ENCODE measurements at places on chromosomes 1 and 21. TPM values are rescaled to one million over a fixed set of nuclear protein-coding genes. Genes with fewer than 3 reads are reported as not detected.
A peak's percentile ranks its signal among the peaks of the same experiment; 100 is the strongest.

DNA sequence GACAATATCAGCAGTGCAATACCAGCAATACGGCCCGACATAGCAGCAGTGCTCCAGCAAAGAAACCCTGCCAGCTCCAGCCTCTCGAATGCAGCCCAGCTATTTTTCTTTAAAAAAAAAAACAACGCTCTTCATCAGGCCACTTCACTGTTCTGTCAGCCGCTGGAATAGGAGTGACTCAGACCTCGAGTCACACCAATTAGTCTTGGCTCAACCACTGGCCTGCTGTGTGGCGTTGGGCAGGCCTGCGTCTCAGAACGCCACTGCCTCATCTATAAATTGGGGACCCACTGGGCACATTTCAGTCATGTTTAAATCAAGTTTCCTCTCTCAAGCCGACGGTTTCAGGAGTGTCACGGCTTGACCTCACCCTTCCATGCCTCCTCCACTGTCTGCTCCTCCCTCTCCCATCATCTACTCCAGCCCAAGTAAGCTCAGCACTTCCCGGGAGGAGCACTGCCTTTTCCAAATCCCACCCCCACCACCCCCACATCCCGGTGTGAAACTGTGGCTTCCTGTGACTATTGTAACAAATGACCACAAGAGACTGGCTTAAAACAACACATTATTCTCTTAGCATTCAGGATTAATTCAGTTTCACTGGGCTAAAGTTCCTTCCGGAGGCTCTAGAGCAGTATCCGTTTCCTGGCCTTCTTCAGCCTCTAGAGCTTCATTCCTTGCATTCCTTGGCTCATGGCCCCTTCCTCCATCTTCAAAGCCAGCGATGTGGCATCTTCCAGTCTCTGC, 71.9 kb upstream of the EFHD2 start:
- DNase-seq = no peak

DNA sequence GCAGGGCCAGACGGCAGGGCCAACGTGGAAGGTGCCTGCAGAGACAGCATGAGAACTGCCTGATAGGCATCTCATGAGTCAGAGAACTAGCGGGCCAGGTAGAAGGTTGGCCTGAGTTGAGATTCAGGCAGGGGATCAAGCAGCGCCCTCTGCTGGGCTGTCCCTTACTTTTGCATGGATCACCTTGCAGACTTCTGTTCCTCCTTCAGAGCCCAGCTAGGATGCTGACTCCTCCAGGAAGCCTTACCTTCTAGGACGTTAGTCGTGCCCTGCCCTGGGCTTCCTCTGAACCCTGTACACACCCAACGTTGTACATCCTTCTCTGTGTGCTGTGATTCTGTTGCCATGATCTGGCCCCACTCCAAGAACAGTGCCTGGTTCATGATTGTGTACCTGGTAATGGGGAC, 231.3 kb upstream of the VAMP3 start:
- DNase-seq = peak; percentile 88

- peak; percentile 10 for DNase-seq
These were observed 2.5 kb upstream of the TTLL10 start for GRCh38 chr1:1171161-1171545.

GRCh38 chr1:59098655-59099054, 198.2 kb upstream of the FGGY start:
- DNase-seq = no peak

- no peak for DNase-seq
These were observed 7.5 kb downstream of the LRRC8C start for GRCh38 chr1:89640440-89640839.

GRCh38 chr1:206507284-206508129, at the start of gene RASSF5:
RASSF5 (plus strand) TSS chr1:206507531; CDS start chr1:206507603, 72 bp downstream.
- DNase-seq = peak; percentile 87

DNA sequence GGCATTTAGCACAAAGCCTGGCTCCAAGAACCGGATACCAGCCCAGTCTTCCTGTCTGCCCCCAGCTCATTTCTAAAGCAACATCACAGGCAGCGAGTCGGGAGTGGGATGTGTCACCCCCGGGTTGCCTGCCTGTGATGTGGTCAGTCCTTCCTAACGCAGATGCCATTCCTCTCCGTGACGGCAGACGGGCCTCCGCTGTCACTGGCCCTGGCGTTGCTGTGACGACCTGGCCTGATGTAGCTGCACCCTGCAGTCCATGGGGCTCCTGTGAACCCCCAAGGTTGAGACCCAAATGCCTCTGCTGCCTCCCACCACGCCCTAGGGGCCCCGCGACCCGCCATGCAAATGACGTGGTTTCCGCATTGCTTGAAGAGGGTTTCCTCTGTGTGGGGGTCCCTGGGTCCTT, 12.3 kb downstream of the TNFRSF1B start:
- no peak for DNase-seq

Gene ARTN
- total RNA-seq = 28.5 TPM

Gene SPAG17
- 0.71 TPM for total RNA-seq

Gene IL20
- total RNA-seq = not detected

Measured in WTC11 (cell line).